ENCODE measurements at places on chromosomes 4 and X. TPM values are rescaled to one million over a fixed set of nuclear protein-coding genes. Genes with fewer than 3 reads are reported as not detected.

The DDX53 gene
- total RNA-seq: not detected

The NEUROG2 gene
- not detected for total RNA-seq

- DNase-seq: no peak
Measured at GRCh38 chr4:32986236-32986635, 2266.1 kb downstream of the PCDH7 start.

DNA sequence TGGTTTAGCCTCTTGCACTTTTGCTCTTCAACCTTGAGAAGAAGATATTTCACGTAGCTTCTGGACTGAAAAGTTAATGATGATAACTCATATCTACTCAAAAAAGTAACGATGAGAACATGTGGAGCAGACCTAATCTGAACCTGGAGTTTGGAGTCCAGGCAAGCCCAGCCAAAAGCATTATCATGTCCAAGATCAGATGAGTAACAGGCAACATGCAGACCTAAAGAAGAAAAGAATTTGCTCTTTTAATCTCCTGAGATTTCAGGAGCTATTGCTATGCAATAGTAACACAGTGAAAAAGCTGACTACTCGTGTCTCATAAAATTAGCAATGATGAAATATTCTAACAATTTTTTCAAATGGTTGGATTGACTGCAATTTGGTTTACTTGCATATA lies 21.8 kb upstream of the PPA2 start:
- DNase-seq: no peak

The NUDT10 gene
- not detected for total RNA-seq

- DNase-seq: no peak
Measured at GRCh38 chr4:15444879-15445547, 17.2 kb downstream of the C1QTNF7 start.

DNA sequence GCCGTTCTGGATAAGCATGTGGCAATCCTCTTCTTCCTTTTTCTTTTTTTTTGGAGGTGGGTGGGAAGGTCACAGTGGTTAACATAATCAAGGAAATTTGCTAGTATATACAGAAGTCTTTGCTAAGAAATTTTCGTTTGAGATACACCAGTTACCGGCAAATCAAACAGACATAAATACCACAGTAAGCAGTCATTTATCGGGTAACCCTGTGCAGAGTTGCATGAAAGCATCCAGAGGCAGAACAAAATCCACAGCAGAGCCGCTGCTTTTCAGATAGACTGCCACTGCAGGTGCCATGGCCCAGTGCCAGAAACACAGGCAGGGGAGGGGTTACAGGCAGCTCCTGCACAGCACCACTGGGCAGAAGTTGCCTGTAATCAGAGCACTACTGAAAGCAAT lies 179.1 kb upstream of the MAB21L2 start:
- peak; percentile 27 for DNase-seq

The PAK3 gene
- total RNA-seq: 0.50 TPM

DNA sequence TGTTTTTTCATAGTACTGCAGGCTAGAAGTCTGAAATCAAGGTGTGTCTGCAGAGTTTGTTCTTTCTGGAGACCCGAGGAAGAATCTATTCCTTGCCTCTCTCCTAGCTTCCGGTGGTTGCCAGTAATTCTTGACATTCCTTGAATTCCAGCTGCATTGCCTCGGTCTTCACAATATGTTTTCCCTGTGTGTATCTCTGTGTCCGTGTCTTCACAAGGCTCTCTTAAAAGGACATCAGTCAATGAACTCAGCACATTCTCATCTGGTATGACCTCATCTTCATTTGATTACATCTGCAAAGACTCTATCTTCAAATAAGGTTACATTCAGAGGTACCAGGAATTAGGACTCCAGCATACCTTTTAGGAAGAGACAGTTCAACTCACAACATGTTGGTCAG lies 163.4 kb downstream of the BANK1 start:
- DNase-seq: peak; percentile 2

DNA sequence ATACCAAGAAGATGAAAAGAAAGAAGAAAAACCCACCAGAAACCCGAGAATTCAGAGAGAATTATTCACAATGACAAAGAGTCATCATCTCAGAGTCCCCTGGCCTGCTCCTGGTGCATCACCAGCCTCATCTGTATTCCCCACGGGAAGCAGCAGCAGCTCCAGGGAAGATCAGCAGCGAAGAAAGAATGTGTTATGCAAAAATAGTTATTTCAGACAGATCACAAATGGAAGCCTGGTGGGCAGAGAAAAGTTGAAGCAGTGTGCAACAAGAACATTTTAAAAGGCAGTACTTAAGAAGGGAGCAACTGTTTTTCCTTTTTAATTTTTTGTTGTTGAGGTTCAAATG lies 189.2 kb downstream of the PPP3CA start:
- DNase-seq: no peak

The ITIH6 gene
- not detected for total RNA-seq

GRCh38 chrX:136347706-136348105 lies 46.9 kb downstream of the ADGRG4 start:
- DNase-seq: no peak

- no peak for DNase-seq
Measured at GRCh38 chrX:128287693-128288092, 235.5 kb upstream of the ACTRT1 start.
